Pancreas (tissue), 10 donors: ENCODE measurements at places on chromosomes 1 and 21. TPM values are rescaled to one million over a fixed set of nuclear protein-coding genes. Genes with fewer than 3 reads are reported as not detected.
A peak's percentile ranks its signal among the peaks of the same experiment; 100 is the strongest.

PPM1J gene
- polyA plus RNA-seq: 0.68 TPM

CDA gene
- 1.2 TPM for polyA plus RNA-seq

ELAPOR1 gene
- polyA plus RNA-seq: 82.8 TPM

CYP4A11 gene
- polyA plus RNA-seq: 0.23 TPM

YARS1 gene
- 30.4 TPM for polyA plus RNA-seq

COL8A2 gene
- 0.31 TPM for polyA plus RNA-seq

DNA sequence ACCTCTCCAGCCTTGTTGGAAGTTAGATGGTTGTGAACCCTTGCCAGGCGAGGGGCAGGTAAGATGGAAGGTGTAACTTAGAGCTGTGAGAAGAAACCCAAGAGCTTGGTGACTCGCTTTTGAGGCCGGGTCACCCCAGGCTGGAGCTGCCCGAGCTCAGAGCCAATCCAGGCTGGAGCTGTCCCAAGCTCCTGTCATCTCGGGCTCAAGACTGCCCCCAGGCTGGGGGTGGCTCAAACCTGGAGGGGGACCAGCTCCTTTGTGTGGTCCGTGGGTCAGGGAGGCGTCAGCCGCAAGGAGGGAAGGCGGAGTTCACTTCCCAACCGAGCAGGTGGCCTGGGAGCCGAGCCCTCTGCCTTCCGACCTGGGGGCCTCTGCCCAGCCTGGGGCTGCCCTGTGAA lies 2.0 kb downstream of the HUNK start:
- no peaks in the 10 kb centered on the region for H3K27me3 ChIP-seq
- peaks cover 27% of the 10 kb centered on the region for H3K4me1 ChIP-seq
- H3K36me3 ChIP-seq: no peaks in the 10 kb centered on the region
- H3K27ac ChIP-seq: peak overlapping the region; percentile 91

DNA sequence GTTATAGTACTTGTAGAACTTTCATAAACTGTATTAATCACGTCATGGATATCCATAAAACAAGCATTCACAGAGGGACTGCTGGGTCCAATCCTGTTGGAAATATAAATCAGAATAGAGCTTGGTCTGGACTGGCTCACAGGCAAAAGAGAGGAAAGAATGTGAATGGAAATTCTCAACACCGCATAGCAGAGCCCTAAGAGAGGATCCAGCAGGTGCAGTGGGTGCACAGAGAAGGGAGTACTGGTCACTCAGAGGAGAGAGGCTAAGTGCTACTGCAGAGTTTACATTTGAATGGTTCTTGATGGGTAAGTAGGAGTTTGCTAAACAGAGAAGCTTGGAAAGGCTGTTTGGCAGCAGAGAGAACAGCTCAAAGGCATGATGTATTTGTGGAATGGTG lies 231.7 kb downstream of the PAPPA2 start:
- H3K27me3 ChIP-seq: no peaks in the 10 kb centered on the region
- H3K36me3 ChIP-seq: no peaks in the 10 kb centered on the region
- no peak for DNase-seq

- no peaks in the 10 kb centered on the region for H3K36me3 ChIP-seq
- peak overlapping the region; percentile 83 for H3K27ac ChIP-seq
- H3K4me1 ChIP-seq: peaks cover 39% of the 10 kb centered on the region
- H3K27me3 ChIP-seq: no peaks in the 10 kb centered on the region
- no peak for DNase-seq
- H3K4me3 ChIP-seq: no peak overlapping the region
Observed at GRCh38 chr1:58883037-58883887, 99.4 kb upstream of the JUN start.

DNA sequence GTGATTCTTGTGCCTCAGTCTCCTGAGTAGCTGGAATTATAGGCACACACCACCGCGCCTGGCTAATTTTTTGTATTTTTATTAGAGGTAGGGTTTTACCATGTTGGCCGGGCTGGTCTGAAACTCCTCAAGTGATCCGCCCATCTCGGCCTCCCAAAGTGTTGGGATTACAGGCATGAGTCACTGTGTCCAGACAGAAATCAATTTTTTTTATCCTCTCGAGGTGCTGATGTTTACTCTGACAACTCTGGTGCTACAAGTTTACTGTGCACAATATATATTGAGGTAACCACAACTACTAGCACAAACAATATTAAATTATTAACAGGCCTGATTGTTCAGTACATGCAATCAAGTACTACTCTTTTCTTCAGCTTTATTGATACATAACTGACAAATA lies 39.7 kb downstream of the F13B start:
- no peaks in the 10 kb centered on the region for H3K4me1 ChIP-seq
- no peak overlapping the region for H3K27ac ChIP-seq
- H3K36me3 ChIP-seq: no peaks in the 10 kb centered on the region
- no peak overlapping the region for H3K4me3 ChIP-seq
- no peak for DNase-seq
- no peaks in the 10 kb centered on the region for H3K27me3 ChIP-seq

DNA sequence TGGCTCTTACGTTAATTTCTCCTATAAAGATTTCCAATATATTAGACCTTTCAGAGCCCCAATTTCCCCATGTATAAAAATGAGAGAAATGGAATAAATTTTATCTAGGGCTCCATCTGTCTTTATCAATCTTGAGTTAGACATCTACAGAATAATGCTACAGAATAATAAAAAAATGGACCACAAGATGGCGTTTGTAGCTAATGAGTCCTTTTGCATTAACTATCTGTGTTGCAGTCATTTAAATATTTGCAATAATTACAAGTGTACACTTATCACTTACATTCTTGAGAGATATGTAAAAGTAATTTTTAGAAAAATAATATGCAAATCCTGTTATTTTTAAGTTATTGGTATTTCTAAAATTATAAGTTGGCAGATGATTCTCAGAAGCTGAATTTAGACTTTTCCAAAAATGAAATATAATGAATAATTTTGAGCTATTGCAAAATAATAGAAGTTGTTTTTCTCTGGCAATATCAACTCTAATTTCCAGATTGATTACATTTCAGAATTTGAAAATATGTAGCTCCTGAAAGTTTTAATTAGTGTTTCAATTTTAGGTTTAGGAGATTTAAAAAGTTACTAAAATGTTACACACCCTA lies 87.7 kb downstream of the SNX7 start:
- H3K36me3 ChIP-seq: no peaks in the 10 kb centered on the region
- no peaks in the 10 kb centered on the region for H3K27me3 ChIP-seq
- H3K4me3 ChIP-seq: no peak overlapping the region
- H3K4me1 ChIP-seq: no peaks in the 10 kb centered on the region

DNA sequence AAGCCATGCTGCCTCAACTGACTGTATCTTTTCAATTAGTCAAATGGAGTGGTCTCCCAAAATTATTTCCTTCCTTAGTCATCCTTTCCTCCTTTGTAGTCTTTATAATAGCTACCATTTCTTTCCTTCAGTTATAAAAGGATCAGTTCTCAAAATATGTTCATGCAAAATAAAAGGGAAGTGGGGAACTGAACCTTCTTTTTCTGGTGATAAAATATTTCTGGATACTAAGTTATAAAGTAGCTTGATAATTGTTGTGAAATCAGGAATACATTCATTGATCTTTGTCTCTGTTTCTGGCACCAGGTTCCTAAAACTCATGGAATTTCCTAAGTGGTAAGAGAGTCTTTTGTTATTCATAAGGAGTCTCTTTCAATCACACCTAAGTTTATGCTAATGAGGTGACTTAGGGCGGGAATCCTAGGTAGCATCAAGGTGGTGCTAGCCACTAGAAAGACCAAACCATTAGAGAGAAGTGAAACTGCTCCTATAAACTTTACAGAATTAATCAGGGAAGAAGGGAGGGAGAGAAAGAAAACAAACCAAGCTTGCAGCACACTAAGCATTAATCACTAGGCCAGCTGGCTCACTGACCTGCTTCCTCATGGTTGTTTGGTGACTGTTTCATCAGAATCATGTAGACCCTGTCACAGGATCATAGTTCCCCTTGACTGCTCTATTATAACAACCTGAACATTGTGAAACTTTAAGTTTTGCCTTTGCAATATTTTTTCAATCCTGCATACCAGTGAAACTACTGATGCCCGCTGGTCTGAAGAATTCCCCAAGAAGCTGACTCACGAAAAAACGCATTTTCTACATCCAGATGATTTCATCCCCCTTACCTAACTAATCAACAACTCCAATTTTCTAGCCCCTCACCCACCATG lies 161.6 kb upstream of the PTBP2 start:
- H3K4me3 ChIP-seq: no peak overlapping the region
- no peaks in the 10 kb centered on the region for H3K36me3 ChIP-seq
- H3K27me3 ChIP-seq: no peaks in the 10 kb centered on the region
- no peak overlapping the region for H3K27ac ChIP-seq

GRCh38 chr1:201610858-201611257 lies 71.9 kb downstream of the NAV1 start:
- no peaks in the 10 kb centered on the region for H3K36me3 ChIP-seq
- DNase-seq: no peak
- no peak overlapping the region for H3K27ac ChIP-seq
- H3K4me1 ChIP-seq: no peaks in the 10 kb centered on the region
- no peak overlapping the region for H3K4me3 ChIP-seq

DNA sequence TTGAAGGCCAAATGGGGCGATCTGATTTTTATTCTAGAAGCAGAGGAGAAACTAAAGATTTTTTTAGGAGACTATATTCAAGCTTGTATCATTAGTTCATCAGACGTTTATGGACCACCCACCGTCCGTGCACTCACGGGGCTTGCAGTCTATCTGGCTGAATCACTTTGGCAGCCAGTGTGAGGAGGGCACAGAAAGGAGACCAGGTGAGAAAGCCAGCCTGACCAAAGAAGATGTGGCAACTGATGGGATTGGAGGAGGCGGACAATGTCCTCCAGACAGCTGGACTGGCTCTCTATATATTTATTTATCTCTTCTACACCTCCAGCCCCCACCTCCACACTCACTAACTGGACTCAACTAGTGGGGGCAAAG lies 822 bp upstream of the ELOVL1 start:
- H3K4me3 ChIP-seq: peak overlapping the region; percentile 78
- peak overlapping the region; percentile 81 for H3K27ac ChIP-seq
- peaks cover 15% of the 10 kb centered on the region for H3K4me1 ChIP-seq
- DNase-seq: no peak
- H3K27me3 ChIP-seq: no peaks in the 10 kb centered on the region

GRCh38 chr1:97209381-97209957 lies 487.9 kb downstream of the PTBP2 start:
- H3K27me3 ChIP-seq: no peaks in the 10 kb centered on the region
- DNase-seq: no peak
- H3K36me3 ChIP-seq: no peaks in the 10 kb centered on the region
- no peaks in the 10 kb centered on the region for H3K4me1 ChIP-seq
- no peak overlapping the region for H3K4me3 ChIP-seq

DNA sequence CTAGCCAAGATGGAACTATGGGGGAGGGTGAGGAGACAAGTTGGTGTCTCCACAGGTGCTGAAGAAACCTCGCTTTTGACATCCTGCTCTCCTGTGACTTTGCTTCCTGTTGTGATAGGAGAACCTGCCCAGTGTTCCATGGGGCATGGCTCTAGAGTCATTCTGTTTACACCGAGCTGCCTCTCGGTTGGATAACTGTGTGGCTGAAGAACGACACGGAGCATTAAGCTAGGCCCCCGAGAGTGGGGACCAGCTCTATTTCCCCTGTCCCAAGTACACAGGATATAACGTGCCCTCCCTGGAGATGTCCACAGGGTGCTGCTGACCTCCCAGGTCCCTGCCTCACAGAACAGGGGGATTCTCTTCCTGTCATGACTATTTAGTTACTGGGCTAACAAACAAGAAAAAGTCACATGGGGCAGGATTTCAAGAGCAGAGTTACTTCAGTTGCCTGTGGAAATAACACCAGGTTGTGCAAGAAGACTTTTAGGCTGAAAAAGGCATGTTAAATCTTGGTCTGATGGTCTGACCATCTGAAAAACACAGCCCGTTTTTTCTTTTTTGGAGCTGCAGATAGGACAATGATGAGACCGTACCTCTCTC lies 29.4 kb upstream of the PPP2R5A start:
- H3K27ac ChIP-seq: no peak overlapping the region
- H3K4me3 ChIP-seq: no peak overlapping the region
- peaks cover 3% of the 10 kb centered on the region for H3K4me1 ChIP-seq
- H3K36me3 ChIP-seq: no peaks in the 10 kb centered on the region

DNA sequence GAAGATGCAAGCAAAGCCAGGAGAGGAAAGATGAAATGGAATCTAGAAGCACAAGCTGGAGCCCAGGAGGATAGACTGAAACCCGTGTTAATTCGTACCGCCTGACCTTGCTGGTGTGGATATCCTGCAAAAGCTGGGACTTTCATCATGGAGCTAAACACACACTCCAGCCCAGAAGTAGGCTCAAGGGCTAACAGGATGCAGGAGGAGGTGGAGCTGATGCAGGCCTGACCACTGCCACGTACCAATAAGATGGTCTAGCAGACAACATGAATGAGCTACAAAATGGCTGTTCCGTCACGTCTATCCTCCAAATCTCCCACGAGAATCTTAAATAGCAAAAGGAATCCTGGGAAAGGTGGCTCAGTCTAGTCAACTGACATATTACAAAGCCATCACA lies 270.3 kb downstream of the SDCCAG8 start:
- H3K27me3 ChIP-seq: no peaks in the 10 kb centered on the region
- no peak overlapping the region for H3K4me3 ChIP-seq
- no peak for DNase-seq
- no peaks in the 10 kb centered on the region for H3K36me3 ChIP-seq
- no peak overlapping the region for H3K27ac ChIP-seq
- H3K4me1 ChIP-seq: no peaks in the 10 kb centered on the region

GRCh38 chr1:181134543-181135436 lies 46.3 kb downstream of the IER5 start:
- peak; percentile 42 for DNase-seq
- H3K27ac ChIP-seq: peak overlapping the region; percentile 44
- no peak overlapping the region for H3K4me3 ChIP-seq
- H3K27me3 ChIP-seq: no peaks in the 10 kb centered on the region

DNA sequence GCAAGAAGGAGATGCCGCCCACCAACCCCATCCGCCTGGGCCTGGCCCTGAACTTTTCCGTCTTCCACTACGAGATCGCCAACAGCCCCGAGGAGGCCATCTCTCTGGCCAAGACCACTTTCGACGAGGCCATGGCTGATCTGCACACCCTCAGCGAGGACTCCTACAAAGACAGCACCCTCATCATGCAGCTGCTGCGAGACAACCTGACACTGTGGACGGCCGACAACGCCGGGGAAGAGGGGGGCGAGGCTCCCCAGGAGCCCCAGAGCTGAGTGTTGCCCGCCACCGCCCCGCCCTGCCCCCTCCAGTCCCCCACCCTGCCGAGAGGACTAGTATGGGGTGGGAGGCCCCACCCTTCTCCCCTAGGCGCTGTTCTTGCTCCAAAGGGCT lies 732 bp downstream of the SFN start:
- no peaks in the 10 kb centered on the region for H3K4me1 ChIP-seq
- H3K36me3 ChIP-seq: no peaks in the 10 kb centered on the region
- DNase-seq: no peak
- peak overlapping the region; percentile 66 for H3K4me3 ChIP-seq
- H3K27me3 ChIP-seq: no peaks in the 10 kb centered on the region

DNA sequence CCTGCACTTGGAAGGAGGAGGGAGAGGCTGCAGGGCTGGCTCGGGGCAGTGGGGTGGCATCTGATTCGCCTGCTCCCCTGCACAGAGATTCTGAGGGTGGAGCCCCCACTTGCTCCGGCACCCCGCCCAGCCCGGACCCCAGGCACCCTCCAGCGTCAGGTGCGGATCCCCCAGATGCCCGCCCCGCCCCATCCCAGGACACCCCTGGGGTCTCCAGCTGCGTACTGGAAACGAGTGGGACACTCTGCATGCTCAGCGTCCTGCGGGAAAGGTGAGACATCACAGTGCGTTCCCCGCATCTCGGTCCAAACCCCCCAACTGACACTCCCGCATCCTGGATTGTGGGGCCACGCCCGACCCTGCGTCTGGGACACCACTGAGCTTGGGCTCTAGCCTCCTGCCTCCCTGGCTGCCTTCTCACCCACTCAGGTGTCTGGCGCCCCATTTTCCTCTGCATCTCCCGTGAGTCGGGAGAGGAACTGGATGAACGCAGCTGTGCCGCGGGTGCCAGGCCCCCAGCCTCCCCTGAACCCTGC lies 7.9 kb downstream of the ADAMTSL4 start:
- H3K27me3 ChIP-seq: no peaks in the 10 kb centered on the region
- no peak for DNase-seq
- no peak overlapping the region for H3K27ac ChIP-seq
